ENCODE measurements at places on chromosomes 1 and 21.
A peak's percentile ranks its signal among the peaks of the same experiment; 100 is the strongest.

GRCh38 chr1:56297904-56298303 is 281.5 kb downstream of the PLPP3 start:
- no peak for DNase-seq

GRCh38 chr1:18793164-18793563 is 66.3 kb downstream of the TAS1R2 start:
- no peak for DNase-seq

- DNase-seq, result no peak
These were observed 79.9 kb downstream of the UCK2 start for GRCh38 chr1:165907256-165907857.

DNA sequence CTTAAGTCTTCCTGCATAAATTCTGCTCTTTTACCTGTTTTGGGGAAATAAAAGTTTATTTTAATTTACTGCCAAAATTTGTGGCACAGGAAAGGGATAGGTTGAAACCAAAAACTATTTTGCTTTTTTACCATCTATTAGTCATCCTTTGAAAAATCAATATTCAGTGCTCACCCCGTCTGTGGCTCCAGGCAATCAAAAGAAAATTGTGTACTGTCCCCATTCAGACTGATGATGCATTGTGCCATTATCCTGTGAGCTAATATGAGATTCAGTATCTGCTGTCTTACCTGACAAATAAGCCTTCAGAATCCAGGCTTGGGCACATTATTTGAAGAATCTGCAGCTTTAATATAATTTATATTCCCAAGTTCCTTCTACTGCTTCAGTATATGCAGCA is 650.7 kb downstream of the KIF26B start:
- no peak for DNase-seq

GRCh38 chr1:82226186-82226505 is 425.4 kb downstream of the ADGRL2 start:
- no peak for DNase-seq

- no peak for DNase-seq
These were observed 185.1 kb downstream of the FOXD2 start for GRCh38 chr1:47622776-47623556.

- DNase-seq, result peak; percentile 40
These were observed 113.0 kb downstream of the DMRTB1 start for GRCh38 chr1:53572065-53572814.

DNA sequence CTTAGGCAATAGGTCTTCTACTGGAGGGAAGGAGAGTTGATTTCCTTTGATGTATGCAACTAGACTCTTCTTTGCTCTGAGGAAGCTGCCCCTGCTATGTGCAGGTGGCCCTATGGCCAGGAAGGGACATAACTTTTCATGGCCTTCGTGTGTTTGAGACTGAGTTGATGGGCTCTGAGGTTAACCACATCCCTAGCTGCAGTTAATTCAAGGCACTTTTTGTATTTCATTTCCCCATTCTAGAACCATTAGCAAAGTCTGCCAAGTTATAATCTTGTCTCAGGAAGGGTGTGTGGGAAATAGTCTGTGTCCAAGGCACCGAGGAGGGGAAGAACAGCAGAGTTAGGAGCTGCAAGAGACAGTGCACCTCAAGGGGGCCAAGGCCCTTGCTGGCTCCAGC is 2.5 kb downstream of the FCRL4 start:
- no peak for DNase-seq

GRCh38 chr1:204736836-204737235 is 51.3 kb upstream of the LRRN2 start:
- no peak for DNase-seq

All from epithelial cell of proximal tubule (primary cell).